ENCODE measurements at places on chromosomes 11 and 22.
A peak's percentile ranks its signal among the peaks of the same experiment; 100 is the strongest.

DNA sequence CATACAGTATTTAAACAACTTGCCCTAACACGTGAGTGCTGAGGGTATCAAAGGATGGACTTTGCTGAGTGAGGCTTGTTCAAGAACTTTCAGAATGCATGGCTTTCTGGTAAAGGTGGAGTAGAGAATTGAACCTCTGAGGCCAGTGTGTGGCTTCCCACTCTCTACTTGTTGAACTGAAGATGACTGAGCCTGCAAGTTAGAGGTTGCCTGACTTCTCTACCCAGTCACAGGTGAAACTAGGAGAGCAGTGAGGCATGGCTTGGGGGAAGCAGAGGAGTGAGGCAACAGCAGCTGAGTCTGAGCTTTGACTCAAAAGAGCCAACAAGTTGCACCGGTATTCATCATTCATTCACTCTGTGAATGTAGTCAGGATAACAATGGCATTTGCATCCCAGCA, 256.4 kb upstream of the SESN3 start:
- DNase-seq, result no peak

GRCh38 chr11:121714351-121714750, 261.6 kb upstream of the SORL1-AS1 start:
- DNase-seq, result no peak

GRCh38 chr22:36928786-36929535, 15.5 kb downstream of the CSF2RB start:
- no peak for DNase-seq

DNA sequence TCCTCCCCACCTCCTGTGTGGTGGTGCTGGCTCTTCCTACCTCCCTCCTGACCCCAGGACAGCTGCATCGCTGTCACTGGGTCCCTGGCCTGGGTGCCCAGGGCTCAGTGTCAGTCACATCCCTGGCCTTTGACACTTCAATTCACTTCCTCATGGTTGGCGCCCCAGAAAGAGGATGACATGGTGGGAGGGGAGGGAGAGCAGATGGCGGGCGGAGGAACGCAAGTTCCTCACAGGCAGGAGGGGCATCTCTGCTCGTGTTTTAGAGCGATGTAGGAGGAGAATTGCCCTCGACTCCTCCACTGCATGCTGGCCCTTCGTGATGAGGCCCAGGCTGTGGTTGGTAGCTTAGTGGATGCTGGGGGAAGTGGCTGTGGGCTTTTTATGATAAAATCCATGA, 35.1 kb upstream of the KRTAP5-7 start:
- no peak for DNase-seq

DNA sequence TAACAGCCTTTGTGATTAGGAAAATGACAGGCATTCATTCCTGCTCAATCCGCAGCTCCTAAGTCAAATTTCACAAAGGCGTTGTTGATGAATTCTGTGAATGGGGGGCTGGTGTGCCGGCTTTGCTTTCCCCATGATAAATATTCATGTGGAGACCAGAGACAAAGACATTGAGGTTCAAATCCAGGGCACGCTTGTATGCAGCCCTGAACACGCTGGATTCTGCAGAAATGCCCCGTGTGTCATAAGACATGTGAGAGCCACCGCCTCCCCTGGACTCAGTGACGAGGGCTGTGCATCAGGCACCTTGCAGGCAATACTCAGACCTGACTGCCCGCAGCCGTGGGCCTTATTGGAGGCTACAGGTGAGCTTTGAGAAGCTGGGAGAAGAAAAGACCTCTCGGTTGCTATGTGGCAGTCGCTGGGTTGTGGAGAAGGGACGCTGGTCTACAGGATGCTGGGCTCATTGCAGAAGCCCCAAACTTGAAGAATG, 906.2 kb downstream of the BRD1 start:
- DNase-seq, result no peak

- no peak for DNase-seq
Observed at GRCh38 chr11:121636081-121636799, 183.5 kb upstream of the SORL1-AS1 start.

DNA sequence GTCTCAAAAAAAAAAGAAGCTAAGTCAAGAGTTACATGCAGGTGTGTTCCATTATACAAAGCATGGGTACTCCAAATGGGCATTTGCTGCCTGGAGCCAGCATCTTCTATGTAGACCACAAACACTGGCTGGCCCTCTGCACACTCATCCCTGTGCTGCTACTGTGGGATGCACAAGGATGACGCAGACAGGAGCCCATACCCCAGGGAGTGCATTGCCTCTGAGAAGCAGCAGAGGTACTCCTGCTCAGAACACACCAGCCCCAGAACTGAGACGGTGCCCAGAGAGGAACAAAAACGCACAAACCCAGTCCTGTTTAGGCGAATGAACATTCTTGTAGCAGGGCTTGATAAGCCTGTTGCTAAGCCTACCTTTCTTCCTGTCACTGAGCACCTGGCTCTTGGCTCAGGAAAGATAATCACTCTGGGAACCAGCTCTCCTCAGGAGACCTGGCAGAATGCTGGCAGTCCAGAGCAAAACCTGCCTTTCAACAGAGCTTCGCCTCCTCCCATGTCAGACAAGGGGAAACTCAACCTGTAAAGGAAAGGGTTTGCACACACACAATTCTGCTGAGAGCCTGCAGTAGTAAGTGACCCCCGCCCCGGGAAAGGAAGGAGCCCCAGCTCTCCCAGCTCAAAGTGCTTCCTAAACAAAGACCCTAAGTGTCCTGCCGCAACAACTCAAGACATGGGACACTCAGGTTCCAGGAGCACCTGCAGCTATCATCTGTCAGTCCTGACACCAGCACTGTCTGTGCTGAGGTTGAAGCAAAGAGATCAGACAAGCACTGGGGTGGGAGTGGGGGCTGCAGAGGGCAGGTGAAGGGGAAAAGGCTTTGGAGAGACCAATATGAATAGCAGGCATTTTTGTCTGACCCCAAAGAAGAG, 145.7 kb downstream of the TENM4 start:
- no peak for DNase-seq

- DNase-seq, result no peak
Observed at GRCh38 chr11:86587264-86588193, 84.9 kb downstream of the ME3 start.

DNA sequence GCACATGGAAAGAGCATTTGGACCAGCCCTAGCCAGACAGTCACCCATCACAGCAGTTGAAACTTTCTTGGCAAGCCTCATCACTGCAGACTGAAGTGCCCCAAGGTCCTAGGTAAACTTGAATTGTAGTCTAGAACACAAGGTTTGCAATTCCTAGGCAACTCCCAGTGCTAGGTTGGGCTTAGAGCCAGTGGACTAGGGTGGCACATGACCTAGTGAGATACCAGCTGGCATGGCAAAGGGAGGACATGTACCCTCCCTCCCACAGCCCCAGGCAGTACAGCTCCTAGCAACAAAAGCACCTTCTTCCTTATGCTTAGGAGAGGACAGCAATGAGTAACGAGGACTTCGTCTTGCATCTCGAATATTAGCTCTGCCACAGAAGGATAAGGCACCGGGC, 889.5 kb downstream of the JRKL start:
- no peak for DNase-seq

GRCh38 chr11:118305726-118306125, 1.2 kb downstream of the CD3E start:
- no peak for DNase-seq

DNA sequence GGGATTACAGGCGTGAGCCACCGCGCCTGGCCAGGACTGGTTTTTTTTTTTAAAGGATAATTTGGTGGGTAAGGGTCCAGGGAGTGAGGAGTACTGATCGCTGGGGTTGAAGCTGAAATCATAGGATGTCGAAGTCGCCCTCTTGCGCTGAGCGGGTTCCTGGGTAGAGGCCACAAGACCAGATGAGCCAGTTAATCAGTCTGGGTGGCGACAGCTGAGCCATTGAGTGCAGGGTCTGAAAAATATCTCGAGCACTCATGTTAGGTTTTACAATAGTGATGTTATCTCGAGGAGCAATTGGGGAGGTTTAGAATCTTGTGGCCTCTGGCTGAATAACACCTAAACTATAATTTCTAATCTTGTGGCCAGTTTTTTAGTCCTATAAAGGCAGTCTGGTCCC, 7.8 kb downstream of the APOL5 start:
- DNase-seq, result no peak

- DNase-seq, result peak; percentile 36
Observed at GRCh38 chr11:112734207-112734606, 227.0 kb upstream of the NCAM1 start.

DNA sequence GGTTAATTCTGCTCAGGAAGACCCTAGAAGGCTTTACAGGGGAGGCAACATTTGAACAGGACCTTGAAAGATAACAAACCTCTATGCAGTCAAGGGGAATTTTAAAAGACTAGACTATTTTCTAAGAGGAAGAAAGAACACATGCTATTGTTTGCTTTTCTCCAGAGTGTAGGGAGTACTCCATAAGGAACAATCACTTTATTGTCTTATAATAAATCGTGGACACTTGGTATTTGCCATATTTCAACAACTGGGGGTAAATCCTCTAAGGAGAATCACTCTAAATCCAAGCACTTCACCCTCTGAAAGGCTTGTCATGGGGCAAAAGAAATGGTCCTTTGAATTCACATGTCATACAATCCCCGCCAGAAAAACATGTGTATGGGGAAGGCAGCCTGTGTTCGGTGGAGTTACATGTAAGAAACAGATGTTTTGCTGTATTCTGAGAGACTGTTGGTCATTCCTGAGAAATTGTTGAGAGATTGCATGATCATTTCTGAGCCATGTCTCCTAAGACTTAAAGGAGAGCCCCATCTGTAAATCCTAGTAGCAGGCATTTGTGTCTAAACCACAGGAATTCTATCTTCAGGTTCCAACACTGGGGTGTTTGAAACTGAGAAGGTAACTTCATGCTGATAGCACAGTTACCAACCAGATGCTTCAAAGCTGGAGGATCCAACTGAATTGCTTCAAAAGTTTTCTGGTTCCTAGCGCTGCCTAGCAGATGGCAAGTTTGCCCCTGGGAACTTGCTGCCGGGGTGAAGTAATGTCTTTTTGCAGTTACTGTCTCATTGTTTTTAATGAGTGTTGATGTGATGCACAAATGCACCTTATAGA, 66.8 kb downstream of the FZD4 start:
- DNase-seq, result no peak

DNA sequence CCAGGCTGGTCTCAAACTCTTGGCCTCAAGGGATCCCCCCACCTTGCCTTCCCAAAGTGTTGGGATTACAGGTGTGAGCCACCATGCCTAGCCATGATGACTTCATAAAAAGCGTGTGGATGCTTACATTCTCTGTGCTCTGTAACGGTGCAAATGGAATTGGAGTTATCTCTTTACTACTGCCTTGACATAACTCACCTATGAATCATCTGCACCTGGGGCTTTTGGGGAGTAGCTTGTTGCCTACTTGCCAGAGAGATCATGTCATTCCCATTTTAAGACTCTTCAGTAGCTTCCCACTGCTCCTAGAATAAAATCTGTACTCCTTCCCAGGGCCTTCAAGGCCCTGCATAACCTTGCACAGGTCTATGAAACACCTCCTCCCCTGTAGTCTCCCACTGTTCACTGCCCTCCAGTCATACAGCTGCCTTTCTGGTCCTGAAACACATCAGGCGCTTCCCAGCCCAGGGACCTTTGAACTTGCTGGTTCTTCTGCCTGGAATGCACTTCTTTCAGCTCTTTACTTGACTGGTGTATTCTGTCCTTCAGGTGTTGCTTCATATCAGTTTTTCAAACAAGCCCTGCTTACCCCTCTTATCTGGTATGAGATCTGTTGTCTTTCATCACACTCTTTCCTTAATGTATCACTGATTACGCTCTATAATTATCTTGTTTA, 19.6 kb upstream of the MOGAT2 start:
- no peak for DNase-seq

DNA sequence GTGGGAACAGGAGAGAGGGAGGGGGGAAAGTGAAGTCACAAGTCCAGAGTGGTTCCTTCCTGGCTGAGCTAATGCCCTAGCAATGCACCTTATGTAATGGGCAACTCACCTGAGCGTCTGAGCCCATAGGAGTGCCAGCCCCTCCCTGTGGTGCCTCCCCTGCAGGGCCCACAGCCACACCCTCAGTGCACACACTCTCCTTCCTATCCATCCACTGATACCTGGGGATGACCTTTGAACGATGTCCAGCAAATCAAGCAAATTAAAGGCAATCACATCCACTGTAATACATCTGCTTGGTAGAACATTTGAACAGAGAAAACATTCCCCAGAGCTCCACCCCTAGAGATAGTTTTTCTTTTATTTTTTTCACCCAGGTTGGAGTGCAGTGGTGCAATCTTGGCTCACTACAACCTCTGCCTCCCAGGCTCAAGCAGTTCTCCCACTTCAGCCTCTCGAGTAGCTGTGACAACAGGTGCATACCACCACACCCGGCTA, 19.6 kb upstream of the MICAL2 start:
- no peak for DNase-seq

GRCh38 chr22:24353121-24353520, 74.3 kb upstream of the ADORA2A start:
- no peak for DNase-seq

DNA sequence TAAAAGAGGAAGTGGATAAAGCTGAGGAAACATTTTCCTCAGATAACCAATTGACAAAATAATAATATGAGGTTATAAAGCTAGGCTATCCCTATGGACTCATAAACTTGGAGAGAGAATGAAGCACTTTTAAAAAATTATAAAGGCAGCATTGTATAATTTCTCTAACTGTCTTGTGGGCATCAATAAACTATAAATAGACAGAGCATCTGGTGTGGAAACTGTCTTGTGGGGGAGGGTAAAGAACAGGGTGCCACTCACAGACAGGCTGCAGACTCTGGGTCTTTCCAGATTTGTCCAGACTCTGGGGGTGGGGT, 333.5 kb downstream of the BUD13 start:
- no peak for DNase-seq
